ENCODE measurements at places on chromosomes 2 and 18.

DNA sequence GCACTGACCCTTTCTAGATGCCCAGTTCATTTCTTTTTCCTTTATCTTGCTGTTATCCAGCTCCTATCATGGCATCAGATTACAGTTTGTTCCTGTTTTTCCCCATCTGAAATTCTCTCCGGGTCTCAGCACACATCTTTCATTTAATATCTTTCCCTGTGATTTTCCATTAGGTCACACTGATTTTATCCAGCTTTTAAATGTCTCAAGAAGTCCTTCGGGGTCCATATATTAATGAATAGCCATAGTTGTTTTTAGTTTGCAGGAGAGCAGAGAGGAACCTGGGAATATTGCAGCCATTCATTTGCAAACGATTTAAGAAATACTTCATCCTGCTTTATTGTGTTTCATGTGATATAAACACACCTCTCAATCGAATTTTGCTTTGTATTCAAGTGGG lies 374.2 kb downstream of the TDRD15 start:
- DNase-seq = no peak

DNA sequence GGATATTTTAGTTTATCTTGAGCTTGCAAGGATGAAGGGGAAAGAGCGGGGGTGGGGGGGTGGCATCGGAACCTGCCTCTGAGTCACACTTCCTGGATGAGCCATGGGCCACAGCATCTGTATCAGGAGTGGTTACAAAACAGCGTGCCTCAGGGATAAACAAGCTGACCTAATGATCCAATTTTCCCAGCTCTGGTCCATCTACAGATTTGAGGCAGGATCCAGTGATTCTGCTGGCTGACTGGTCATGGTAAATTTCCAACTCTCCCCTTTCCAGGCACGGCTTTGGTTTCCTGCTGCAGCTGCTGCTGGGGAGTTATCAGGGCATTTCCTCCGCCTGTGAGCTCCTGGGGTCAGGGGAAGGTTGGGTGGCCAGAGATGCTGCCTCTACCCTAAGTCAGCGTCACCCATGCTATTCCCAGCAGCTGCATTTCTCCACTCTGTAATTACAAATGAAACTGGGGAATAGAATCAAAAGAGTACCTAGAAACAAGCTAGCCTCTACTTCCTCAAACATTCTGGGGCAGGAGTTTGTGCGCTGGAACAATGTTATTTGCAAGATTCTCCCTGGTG lies 4.7 kb upstream of the HPCAL1 start:
- DNase-seq = peak; percentile 70

DNA sequence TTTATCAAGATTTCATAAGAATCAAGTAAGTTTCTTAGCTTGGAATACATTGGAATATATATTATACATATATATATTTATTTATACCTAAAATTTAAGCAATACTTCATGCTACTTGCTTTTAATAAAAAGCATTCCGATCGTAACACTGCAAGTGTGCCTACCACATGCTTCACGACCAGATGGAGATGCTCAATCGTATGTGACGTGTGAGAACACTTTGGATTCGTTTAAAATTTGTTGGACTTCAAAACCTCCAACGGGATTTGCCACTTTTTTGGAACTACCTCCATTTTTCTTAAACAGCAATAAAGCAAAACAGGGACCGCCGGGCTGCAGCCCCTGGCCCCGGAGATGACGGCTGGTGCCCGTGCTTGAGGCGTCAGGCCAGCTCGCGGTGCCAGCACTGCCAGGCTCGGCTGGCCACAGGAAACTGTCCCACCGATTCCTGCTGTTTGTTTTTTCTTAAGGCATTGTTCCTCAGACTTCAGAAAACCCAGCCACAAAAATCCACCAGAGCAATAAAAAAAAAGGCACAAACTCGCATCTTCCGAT lies 204.1 kb downstream of the TWIST2 start:
- DNase-seq = no peak

GRCh38 chr2:42073739-42074503 lies 26.1 kb downstream of the PKDCC start:
- no peak for DNase-seq

- DNase-seq = no peak
These were observed 13.2 kb downstream of the EDAR start for GRCh38 chr2:108975613-108976435.

GRCh38 chr2:47907039-47907781 lies 912 bp upstream of the FBXO11 start:
- DNase-seq = peak; percentile 45

DNA sequence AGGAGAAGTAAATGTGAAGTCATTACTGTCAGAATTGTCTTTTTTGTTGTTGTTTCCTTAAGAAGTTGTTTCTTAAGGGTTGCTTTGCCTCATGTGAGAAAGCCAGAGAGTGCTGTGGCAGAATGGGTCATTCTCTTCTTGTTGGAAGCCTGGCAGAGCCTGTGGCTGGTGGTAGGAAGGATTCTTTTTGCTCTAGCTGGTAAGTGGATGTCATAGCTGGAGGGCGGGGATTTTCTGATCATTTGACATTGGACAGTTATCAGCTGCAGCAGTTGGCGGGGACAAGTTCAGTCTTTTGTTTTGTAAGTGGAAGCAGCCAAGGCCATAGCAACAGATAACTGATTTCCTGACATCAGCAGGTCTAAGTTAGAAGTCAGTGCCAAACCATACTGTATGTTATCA lies 5.5 kb upstream of the RMDN2 start:
- DNase-seq = no peak

DNA sequence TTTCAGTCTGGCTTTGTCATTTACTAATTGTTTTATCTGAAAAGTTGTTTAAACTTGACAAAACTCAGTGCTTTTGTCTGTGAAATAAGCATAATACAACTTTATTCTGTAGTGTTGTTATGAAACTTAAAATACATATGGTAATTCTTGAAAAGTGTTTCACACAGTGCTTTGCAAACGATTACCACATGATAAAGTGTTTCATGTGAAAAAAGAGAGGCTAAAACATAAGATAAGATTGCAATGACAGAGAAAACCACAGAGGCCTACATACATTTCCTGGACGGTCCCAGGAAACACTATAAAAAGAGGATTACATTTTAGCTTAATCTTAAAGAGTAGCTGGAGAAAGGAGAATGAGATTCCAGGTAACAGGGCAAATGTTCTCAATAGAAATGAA lies 1934.6 kb upstream of the LRRTM1 start:
- no peak for DNase-seq

GRCh38 chr18:46295416-46295815 lies 191.2 kb downstream of the HAUS1 start:
- no peak for DNase-seq

- DNase-seq = no peak
These were observed 227.4 kb downstream of the SS18 start for GRCh38 chr18:25862881-25863600.

- peak; percentile 18 for DNase-seq
These were observed 678.8 kb downstream of the KCNJ3 start for GRCh38 chr2:155377266-155377680.

DNA sequence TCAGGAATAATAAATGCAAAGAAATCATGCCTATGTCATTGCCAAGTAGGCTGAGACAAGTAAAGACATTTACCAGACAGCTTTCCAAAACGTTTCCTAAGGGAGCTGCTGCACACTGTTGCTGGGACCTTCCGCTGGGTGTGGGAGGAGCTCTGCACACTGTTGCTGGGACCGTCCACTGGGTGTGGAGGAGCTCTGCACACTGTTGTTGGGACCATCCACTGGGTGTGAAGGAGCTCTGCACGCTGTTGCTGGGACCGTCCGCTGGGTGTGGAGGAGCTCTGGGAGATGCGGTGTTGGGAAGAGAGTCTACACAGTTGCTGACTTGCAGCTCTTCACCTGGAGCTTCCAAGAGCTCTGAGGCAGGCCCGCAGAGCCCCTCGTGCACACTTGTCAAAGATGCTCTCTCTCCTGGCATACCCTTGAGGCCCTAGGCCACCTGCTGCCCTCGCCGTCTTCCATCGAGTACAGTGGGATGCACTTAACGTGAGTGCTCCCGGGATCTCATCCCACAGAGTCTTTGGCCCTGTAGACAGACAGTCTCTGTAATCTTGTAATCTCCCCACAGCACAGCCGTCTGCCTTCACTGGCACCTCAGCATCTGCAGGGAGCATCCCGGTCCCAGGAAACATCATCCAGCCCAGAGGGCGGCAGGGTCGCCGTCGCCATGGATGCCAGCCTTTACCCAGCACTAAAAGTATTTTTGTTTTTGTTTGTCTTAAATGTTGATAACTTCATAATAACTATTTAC lies 51.4 kb downstream of the TRAPPC12 start:
- DNase-seq = no peak

DNA sequence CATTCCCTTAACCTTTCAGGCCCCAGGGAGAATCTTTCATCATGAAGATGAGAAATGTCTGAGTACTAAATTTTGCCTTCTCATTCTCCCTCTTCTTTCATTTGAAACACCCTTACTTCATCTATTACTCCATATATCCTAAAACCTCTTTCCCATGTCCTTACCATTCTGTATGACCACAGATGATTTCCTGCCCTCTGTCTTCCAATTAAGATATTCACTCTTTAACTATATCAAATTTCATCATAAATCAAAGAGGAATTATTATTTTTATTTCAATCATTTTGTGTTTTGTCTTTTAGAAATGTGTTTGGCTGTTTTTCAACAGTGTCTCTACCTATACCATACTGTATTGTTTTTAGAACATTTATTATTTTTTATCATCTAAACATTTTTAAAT lies 964.9 kb upstream of the KLHL29 start:
- DNase-seq = no peak

DNA sequence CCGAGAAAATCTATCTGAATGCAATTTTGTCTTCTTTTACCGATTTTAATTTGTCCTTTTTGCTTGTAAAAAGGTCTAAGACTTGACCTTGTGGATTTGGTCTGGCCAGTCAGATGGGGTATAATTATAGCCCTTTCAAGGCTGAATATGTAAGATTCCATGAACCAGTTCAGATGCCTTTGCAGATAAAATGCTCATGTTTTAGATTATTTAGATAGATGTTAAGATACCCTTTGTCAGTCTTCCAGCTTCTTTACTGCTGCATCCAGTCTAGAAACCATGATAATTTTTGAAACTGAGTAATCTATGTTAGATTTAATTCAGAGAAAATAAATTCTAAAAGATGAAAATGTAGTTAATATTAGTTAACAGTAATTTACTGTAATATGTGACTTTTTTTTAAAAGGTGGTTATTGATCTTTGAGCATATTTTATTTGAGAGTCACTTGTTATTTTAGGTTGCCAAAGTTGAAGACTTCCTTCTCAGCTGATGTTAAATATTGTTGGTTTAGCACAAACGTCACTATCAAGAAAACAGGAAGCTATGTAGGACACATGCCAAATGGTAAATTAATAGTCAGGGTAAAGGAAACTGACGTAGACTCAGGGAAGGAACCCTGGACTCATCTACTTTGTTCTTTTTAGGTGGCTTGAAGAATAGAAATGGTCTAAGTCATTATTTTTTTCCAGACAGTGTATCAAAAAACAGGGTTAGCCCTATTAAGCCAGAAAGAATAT lies 29.8 kb downstream of the BABAM2 start:
- no peak for DNase-seq

DNA sequence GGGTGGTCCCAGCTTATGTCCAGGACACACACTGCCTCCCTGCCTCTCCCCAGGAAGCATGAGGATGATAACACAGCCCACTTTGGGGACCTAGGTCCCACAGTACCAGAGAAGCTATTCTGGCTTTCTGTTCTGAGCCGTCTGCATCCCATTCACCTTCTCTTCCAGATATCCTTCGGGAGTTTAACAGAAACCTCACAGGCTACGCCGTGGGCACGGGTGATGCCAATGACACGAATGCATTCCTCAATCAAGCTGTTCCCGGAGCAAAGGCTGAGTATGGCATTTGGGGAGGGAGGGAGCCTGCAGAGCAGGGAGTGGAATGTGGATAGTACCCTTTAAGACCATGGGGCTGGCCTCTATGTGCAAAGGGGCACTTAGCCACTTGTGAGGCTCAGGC lies 102.6 kb downstream of the PLB1 start:
- no peak for DNase-seq

All from activated CD4-positive, alpha-beta T cell treated with anti-CD3 and anti-CD28 coated beads, Interleukin-10, Interleukin-2, amounts not matched to agents 100 ng/mL and 50 ng/mL, durations not matched to agents 16 hours and 8 hours (primary cell).